ENCODE measurements at places on chromosomes 12 and 14.

GRCh38 chr12:106276032-106276740 lies 26.3 kb upstream of the TCP11L2 start:
- no peak for DNase-seq

GRCh38 chr12:28144059-28144458 lies 46.2 kb upstream of the CCDC91 start:
- DNase-seq = no peak

DNA sequence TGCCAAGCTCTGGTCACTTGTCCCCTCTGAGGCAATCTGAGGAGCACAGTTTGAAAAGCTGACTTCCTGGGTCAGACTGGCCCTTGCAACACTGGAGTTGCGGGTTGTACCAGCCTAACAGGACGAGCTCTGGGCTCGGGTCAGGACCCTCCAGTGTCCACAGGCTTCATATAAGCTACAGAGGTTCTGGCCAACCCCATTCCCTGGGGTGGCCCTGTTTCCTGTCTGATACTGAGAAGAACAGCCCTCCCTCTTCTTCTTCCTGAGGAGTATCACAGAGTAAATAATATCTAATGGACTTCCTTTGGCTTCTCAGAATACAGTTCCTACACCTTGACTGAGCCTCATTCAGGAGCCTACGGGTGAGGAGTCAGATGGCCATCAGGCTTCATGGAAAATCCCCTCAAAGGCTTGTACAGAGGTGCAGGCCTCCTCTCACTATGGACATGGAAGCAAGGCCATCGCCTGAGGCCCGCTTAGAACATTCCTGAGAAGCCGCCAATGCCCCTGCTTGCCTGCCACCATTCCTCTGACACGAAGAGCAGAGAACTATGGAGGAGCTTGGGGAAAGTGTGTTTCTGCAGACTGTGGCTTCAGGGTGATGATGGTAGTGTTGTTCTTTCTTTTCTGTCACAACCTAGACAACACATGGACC lies 28.5 kb upstream of the ANO2 start:
- no peak for DNase-seq

DNA sequence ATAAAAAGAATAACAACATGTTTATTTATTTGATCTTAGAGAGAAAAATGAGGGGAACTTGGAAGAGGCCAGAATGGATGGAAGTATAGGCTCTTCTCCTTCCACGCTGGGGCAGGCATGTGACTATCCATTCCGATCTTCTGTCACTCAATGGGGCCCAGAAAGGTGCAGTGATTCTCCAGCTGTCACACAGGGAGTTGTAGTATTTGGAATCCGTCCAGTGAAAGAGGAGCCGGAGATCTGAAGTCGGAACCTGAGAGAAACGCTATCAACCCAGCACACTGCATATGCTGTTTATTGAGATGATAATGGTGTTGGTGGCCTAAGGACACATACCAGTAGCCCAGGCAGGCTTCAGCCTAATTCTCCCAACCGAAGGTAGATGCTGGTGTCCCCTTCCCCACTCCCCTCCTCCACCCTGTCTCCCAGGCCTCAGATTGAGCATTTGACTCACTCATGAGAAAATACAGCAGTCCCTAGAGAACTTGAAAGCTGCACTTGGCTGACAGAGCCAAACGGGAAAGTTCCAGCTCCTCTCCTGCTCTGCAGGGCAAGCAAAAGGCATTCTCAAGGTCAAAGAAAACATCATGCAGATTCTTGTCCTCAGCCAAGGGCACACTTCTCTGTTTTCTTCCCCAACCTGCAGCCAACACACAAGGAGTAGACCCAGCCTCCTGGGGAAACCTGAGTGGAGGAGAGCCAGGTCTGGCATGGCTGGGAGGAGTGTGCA lies 100.4 kb downstream of the IRF2BPL start:
- DNase-seq = no peak

DNA sequence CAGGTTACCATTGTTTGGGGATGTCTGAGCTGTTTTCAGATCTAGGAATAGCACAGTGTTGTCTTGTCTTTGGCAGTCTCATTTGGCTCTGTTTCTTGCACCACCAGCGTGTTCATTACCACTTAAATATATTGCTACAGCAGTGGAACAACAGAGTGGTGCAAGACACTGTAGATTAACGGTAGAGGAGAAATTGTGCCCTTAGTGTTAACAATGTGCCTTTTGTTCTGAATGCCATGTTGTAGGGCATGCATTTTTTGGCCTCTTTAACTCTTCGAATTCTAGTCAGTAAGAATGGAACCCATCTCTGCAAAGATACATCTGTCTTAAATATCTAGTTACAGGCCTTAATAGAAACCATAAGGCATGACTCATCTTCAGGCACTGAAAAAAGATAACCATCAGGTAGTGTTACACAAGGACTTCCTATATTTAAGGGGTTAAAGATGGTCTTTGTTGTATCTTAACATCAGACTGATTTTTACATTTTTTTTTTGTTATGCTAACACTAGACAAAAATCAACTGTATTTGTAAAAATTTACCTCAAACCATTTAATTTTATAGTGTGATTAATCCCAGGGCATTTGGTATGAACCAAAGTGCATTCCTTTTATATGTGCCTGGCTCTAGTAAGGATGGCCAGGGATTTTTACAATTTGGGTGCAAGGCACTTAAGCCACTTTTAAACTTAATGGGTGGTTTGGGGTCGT lies 12.9 kb downstream of the DYRK2 start:
- DNase-seq = no peak

DNA sequence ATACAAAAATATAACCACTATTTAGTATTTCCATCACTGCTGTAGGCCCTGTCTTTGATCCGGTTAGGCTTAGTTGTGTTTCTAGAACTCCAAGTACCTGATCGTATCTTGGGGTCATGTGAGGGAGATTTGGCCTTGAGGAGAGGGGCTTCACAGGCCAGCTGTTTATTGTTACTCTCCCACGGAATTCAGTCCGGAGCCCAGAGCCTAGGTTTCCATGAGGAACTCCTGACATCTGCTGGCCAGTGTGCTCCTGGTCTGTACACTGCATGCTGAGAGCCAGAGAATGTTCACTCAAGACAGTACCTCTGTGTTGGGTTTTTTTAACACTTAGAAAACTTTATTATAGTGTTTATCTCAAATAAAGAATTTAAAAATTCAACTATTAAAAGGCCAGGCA lies 341.0 kb upstream of the TMEM132C start:
- DNase-seq = no peak

- no peak for DNase-seq
Measured at GRCh38 chr14:28023853-28024252, 742.7 kb upstream of the FOXG1 start.

DNA sequence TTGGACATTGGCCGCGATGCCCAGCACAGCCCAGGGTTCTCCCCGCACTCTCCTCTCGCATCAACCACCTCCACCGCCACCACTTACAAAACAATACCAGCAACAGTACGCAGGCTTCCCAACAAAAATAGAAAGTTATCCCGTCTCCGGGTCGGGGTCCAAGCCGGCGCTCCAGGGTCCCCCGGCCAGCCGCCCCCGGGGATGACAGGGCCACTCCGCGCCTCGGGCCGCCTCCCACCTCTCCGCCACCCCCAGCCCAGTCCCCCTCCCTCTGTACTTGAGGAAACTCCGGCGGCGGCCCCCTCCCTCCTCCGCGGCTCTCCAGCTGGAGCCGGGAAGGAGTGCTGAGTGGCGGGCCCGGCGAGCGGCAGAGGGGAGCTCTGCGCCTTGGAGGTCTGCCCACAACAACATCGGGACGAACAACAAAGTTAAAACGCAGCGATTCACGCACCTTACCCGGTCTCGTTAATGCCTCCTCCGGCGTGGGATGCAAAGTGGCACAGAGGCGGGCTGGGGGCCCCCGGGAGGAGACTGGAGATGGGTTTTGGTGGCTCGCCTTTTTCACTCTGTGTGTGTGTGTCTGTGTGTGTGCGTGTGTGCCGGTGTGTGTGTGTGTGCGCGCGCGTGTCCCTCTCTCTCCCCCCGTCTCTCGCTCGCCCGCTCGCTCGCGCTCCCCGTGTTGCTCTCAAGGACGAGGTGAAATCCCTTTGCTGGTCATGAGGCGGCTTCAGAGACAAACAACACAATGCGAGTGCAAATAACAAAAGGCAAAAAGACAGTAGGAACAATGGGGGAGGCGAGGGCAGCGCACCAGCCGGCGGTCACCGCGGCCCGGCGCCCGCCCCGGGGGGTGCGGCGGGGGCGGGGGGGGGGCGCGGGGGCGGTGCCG lies 386.8 kb downstream of the BCAT1 start:
- DNase-seq = no peak

DNA sequence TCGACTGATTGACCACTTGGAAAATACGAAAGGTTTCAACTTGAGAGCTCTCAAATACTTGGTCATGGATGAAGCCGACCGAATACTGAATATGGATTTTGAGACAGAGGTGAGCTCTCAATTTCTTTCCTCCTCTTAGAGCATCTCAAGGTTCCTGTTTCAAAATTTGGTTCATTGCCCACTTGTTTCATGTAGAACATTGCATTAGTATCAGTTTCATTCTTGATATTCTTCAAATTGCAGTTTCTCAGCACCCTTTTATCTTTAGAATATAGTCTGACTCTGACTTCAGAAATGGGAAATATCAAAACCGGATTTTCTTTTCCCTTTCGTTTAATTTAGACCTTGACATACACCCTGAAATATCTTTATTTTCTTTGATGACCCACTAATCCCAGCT lies 8.8 kb downstream of the DDX47 start:
- DNase-seq = no peak

DNA sequence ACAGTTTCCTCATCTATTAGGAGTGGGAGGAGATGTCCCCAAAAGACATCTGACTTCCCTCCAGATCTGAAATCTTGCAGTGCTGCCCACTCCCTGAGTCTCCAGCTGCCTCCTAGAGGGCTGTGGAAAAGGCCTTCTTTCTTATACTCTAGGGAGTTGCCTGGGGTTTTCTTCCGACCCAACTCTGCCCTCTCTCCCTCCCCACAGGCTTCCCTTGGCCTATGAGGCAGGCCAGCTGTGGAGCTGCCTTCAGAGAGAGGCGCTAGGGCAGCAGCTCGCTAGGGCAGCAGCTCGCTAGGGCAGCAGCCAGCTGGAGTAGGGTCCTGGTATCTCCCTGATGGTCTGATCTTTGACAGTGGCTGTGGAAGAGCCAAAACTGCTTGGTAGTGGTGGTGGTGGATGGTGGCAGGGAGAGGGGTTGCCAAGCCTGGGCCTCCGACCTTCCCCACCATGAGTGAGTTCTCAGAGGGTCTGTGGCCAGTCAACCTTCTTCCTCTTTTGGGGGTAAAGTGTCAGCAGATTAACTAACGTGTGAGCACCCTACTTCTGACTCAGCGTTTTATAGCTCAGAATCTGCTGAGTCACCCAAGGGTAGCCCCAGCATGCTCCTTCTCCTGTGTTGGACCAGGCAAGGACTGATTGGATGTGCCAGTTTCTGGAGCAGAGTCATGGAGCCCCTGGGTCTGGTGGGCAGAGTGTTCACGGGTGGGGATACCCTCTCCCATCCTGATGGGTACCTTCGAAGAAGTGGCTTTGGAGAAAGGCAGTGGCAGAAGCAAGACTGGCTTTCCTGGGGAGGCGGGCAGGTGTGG lies 2.3 kb downstream of the SLC48A1 start:
- DNase-seq = no peak

DNA sequence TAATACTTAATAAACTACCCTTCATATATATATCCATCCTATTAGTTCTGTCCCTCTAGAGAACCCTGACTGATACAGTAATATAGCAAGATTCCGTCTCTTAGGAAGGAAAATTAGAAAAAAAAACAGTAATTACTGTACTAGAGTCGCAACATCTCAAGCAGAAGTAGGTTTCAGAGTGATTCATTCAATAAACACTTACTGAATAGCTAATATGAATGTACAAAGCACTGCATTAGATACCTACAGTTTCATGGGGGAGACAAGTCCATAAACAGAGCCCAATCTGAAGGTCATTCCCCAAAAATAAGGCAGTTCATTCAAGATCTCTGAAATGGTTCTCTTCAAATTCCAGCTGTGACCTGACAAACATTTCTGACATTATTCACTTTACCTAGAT lies 9.9 kb downstream of the CERS5 start:
- no peak for DNase-seq

- no peak for DNase-seq
Measured at GRCh38 chr12:95204141-95204866, 13.0 kb downstream of the FGD6 start.

- DNase-seq = no peak
Measured at GRCh38 chr14:100443603-100444002, 120.5 kb downstream of the SLC25A47 start.

DNA sequence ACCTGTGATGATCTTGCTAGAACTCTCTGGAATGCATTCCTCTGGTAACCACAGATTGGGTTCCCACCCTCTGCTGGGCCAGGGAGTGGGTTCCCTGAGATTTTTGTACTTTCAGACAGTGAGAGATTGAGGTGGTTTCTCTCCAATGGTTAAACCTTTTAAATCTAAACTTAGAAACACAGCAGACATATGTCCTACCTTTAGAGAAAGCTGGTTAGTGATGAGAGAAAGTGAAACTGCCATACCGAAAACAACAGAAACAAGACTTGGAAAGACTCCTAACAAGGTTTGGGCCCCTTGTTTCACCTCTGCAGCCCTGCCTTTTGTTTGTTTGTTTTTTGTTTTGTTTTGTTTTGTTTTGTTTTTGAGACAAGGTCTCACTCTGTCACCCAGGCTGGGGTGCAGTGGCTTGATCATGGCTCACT lies 9.7 kb upstream of the SGPP1 start:
- no peak for DNase-seq

- no peak for DNase-seq
Measured at GRCh38 chr12:54017027-54017788, 8.4 kb downstream of the HOXC8 start.

- DNase-seq = no peak
Measured at GRCh38 chr14:23033801-23034497, 751 bp downstream of the PSMB5 start.

DNA sequence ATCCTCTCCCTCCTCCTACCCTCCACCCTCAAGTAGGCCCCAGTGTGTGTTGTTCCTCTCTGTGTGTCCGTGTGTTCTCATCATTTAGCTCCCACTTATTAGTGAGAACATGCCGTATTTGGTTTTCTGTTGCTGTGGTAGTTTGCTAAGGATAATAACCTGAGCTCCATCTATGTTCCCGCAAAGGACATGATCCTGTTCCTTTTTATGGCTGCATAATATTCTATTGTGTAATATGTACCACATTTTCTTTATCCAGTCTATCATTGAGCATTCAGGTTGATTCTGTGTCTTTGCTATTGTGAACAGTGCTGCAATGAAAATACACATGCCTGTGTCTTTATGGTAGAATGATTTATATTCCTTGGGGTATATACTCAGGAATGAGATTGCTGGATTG lies 30.5 kb downstream of the JDP2 start:
- DNase-seq = no peak

DNA sequence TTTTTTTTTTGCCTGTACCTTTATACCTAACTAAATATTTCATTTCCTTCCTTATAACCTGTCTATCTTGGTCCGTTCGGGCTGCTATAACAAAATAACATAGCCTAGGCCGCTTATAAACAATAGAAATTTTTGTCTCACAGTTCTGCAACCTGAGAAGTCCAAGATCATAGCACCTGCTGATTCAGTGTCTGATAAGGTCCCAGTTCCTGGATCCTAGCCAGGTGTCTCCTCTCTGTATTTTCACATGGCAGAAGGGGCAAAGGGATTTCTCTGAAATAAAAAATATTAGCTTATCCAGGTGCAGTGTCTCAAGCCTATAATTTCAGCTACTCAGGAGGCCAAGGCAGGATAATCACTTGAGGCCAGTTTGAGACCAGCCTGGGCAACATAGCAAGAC lies 1046.6 kb upstream of the USP15 start:
- no peak for DNase-seq

- DNase-seq = no peak
Measured at GRCh38 chr12:104825408-104825807, 132.7 kb downstream of the SLC41A2 start.

- no peak for DNase-seq
Measured at GRCh38 chr12:33663000-33663654, 223.5 kb upstream of the SYT10 start.

GRCh38 chr14:61588419-61588901 lies 106.9 kb upstream of the HIF1A start:
- no peak for DNase-seq

Measured in stimulated activated CD4-positive, alpha-beta T cell treated with anti-CD3 and anti-CD28 coated beads, TNF-alpha, amount 100 ng/mL, for 1 hour (primary cell).